ENCODE measurements at places on chromosomes 2 and 18.

GRCh38 chr18:22742409-22742808, 190.7 kb upstream of the RBBP8 start:
- DNase-seq: no peak

DNA sequence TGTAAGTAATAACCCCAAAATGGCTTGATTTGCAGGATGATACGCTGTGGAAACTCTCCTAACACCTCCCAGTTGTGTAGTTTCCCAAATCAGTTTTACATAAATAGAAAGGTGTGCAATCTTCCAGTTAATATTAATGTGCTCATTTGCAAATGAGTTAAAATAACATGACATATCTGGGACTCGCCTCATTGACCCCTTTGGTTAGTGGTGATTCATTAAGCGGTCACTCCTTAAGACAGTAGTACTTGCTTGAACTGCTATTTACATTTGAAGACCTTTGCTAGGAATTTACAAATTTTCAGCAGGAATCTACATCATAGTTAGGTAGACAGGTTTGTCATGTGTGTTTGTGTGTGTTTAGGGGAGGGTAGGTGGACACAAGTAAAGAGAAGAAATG, 1367.7 kb upstream of the CELF4 start:
- DNase-seq: no peak

DNA sequence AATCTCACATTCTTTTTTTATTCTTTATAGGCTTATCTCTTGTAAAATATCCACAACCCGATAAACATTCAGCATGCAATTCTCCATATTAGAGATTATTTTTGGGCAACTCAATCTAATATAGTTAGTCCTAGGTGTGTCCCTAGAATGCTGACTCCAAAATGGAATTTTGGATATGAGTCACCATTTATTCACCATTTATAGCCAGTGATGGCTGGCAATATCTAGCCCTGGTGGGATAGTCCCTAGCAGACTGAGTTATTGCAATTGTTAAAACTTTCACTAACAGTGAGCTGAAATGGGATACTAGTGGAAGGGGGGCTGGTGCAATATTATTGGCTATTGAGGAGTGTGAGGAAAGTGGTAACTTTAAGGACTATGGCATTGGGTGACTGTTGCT, 401.6 kb downstream of the SLC4A3 start:
- DNase-seq: no peak

- DNase-seq: no peak
Measured at GRCh38 chr18:498931-499775, 1.3 kb downstream of the COLEC12 start.

- DNase-seq: no peak
Measured at GRCh38 chr18:23283916-23284430, 148.7 kb downstream of the CABLES1 start.

GRCh38 chr2:241014764-241015163, 16.3 kb downstream of the SNED1 start:
- DNase-seq: no peak

- DNase-seq: no peak
Measured at GRCh38 chr2:51723691-51724090, 691.8 kb upstream of the NRXN1 start.

- DNase-seq: no peak
Measured at GRCh38 chr2:55311444-55311870, 42.4 kb upstream of the MTIF2 start.

- DNase-seq: no peak
Measured at GRCh38 chr2:26511466-26511865, 33.5 kb upstream of the OTOF start.

DNA sequence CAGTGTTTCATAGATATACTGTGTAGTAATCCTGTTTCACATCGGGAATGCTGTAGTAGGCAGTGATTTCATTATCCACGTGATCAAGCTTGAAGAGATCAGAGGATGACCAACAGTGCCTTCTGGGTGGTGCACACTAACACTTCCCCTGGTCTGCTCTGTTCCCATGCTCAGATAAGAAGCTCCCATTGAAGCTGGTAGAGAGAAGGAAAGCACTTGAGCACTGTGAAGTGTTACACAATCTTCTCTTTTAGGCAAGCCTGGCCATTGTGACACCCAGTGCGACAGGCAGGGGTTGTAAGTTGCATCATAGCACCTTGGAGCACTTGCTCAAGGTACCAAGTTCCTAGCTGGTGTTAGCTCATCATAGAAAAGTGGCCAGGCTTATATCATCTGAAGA, 30.6 kb upstream of the GPD2 start:
- no peak for DNase-seq

GRCh38 chr2:229586746-229587705, 127.3 kb downstream of the DNER start:
- DNase-seq: no peak

GRCh38 chr2:224407241-224407701, 5.4 kb upstream of the FAM124B start:
- DNase-seq: no peak

DNA sequence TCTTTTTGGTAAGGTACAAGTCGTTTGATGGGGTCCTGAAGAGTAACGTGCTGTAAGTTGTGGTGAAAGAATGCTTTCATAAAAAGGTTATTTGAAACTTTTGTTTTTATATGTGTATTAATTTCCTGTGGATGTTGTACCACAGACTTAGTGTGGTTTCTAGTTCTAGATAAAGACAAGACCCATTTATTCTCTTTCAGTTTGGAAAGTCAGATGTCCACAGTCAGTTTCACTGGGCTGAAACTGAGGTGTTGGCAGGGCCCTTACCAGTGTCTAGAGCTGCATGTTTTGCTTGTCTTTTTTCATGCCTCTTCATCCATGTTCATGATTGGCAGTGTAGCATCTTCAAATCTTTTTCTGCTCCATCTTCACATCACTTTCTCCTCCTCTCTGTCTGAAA, 22.1 kb upstream of the DOCK10 start:
- no peak for DNase-seq

GRCh38 chr2:109188496-109188890, 59.5 kb downstream of the SH3RF3 start:
- DNase-seq: no peak
